ENCODE measurements at places on chromosomes 3 and 15.

DNA sequence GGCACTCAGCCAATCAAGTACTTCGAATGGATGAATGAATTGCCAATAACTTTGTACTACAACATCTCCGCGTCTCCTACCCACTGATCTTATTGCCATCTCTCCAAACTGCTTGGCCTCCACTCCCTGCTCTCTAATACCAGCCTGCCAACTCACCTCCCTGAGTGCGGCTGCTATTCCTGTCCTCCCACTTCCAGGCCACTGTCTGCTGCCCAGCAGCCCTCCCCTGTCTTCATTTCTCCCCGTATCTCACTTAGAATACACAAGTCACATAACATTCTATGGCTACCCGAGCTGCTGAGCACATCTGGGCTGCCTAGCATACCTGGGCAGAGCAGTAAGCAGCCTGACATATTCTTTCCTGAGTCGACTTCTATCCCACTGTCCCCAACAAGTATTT is 149.9 kb upstream of the LRTM1 start:
- DNase-seq = no peak

DNA sequence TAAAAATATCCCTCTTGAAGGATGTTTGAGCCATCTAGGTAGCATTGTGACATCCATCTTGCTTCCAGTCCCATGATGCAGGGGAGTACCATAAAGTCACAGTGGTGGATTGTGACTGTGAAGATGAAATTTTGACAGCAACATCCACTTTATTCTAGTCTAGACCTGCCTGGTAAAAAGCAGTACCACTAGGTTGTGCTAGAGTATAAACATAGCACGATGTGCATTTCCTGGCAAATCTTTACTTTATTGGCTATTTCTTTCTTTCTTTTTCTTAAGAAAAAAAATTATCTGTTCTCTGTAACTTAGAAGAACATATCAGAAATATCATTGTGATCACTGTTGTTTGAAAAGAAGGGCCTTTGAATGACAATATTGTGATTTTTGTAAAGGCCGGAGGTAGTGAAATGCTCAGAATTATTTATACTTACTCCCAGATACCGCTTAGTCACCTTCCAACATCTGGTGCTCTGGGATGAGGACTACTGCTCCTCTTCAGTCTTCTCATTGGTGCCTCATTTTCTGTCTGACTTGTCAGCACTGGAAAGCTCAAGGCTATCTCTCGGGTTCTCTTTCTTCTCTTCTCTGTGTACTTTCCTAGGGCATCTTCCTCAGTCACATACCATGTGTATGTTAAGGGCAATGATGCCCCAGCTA is 35.6 kb downstream of the AGBL1 start:
- no peak for DNase-seq

DNA sequence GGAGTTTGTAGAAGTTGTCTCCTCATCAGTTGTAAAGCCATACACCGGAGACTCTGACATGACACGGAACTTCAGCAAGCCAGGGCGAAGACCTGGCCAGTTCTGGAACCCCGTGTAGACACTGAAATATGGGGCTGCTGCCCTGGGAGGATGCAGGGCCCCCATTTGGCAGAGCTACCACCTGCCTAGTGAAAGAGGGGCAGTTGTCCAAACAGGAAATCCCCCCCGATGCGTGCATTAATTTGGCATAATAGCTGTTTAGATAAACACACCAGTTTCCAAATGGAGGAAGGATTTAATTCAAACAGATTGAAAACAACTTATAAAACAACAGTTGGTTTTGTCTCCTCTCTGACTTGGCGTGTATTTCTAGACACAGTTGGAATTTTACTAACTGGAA is 357.2 kb downstream of the GABRG3 start:
- no peak for DNase-seq

DNA sequence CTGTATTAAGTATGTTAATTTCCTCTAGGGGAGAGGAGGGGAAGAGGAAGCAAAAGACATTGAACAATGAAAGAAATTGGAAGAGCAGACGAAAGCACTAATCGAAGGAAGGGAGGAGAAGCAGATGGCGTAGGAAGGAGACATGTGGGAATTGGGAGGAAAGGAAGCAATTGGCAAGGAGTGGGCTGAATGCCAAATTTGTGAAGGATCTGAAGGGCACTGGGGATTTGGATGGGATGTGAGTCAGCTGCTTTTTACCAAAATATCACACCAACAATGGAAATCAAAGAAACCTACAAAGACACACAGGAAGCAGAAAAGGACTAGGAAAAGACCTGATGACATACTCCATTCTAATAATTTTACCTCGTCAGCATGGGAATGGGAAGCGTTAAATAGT is 1029.8 kb downstream of the ROBO1 start:
- no peak for DNase-seq

DNA sequence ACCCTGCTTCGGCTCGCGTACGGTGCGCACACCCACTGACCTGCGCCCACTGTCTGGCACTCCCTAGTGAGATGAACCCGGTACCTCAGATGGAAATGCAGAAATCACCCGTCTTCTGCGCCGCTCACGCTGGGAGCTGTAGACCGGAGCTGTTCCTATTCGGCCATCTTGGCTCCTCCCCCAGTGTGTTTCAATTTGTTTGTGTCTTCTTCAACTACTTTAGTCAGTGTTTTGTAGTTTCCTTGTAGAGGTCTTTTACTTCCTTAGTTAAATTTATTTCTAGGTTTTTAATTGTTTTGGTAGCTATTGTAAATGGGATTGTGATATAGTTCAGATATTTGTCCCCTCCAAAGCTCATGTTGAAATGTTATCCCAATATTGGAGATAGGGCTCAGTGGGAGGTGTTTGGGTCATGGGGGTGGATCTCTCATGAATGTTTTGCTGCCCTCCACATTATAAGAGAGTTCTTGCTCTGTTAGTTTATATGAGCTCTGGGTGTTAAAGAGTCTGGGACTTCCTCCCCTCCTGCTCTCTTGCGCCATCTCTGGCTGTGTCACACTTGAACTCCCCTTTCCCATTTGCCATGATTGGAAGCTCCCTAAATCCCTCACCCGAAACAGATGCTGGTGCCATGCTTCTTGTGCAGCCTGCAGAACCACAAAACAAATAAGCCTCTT is 304.4 kb downstream of the DOCK3 start:
- no peak for DNase-seq
